NCI-H82 (cell line): ENCODE measurements at places on chromosomes 4 and X.

GRCh38 chr4:6991249-6991648 lies 51.9 kb upstream of the TADA2B start:
- no peak for DNase-seq

- no peak for DNase-seq
Observed at GRCh38 chr4:123503698-123504363, 107.2 kb downstream of the SPRY1 start.

DNA sequence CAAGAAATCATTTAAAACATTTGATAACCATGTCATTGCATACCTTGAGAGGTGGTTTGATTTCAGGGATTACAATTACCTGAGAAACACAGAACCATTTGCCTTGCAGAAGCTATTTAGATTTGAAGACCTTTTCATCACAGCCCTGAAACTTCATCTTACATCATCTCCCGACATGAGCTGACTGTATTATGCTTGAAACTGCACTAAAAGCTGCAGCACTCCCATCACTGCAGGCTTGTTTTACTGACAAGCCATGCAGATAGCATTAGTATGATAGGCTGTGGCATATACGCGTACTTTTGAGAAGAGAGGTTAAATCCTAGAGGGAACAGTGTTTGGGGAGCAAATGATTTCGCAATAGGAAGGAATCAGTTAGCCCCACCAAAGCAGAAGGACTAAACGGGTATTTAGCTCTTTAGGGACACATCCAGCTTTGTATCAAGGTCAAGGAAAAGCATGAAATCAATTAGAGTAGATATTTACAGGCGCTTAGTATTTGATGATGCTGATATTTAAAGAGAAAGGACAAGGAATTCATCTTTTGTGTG lies 133.2 kb upstream of the DIAPH2 start:
- no peak for DNase-seq

DNA sequence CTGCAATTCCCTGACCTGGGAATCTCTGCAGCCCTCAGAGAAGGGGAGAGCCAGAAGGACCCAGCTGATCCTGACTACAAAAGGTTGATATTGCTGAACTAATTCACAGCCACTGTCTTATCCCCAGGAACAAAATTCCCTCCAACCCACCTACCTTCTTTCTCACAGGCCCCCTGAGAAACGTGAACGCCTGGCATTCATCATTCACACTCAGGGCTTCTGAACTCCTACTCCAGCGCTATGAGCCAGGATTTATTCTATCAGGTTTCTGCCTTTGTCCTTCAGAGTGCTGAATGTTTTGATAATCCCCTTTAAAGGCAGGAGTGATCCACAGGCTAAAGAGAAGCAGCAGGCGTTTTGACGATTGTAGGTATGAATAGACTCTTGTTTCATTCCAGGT lies 76.5 kb downstream of the KCNIP4 start:
- DNase-seq = peak; percentile 24

- DNase-seq = no peak
Observed at GRCh38 chrX:119602701-119603255, 3.4 kb downstream of the NKRF start.
